ENCODE measurements at places on chromosomes 11 and 22.

GRCh38 chr11:62399172-62399877, 19.5 kb upstream of the SCGB1A1 start:
- DNase-seq, result no peak

- no peak for DNase-seq
Observed at GRCh38 chr11:65790104-65790901, 3.4 kb downstream of the OVOL1 start.

DNA sequence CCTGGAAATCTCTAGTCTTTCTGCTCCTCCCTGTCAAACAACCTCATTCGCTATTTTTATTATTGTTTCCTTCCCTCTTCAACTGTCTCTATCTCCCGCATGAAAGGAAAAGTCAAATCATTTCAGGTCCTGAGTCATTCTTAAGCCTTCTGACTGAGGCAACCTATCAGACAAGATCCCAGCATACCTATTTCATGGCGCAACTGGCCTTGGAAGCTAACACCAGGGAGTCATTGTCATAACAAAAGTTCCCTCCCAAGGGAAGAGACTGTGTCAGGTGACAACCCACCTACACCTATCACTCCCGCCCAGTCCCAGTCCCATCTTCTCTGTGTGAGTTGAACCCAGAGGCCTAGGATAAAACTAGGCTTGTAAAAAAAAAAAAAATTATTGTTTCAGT, 10.2 kb upstream of the ARHGAP42 start:
- no peak for DNase-seq

- DNase-seq, result no peak
Observed at GRCh38 chr22:42696331-42696967, 24.2 kb downstream of the A4GALT start.

GRCh38 chr11:79466411-79466810, 25.6 kb upstream of the TENM4 start:
- peak; percentile 56 for DNase-seq

- DNase-seq, result no peak
Observed at GRCh38 chr22:23828800-23829680, 9.8 kb downstream of the DERL3 start.

DNA sequence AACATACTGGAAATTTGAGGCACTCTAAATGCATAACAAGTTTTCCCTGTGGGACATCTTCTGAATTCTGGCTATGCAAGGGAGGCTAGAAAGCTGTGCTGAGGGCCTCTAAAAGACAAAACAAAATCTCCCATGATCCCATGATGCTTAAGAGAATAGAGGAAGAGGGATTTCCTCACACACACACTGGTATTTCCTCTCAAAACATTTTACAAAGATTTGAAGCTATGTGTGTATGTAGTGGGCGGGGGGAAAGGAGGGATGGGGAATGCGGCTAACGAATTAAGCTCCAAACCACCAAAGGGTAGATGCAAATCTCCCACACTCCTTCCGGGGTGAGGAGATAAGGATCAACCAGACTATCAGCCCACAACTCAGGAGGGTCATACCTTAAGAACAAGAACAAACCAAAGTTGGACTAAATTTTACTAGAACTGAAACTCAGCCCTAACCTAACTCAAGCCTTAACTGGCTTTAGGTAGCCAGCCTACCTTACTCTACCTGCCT, 6.0 kb downstream of the OR2AT4 start:
- no peak for DNase-seq

- DNase-seq, result no peak
Observed at GRCh38 chr11:61919705-61920631, 2.6 kb upstream of the RAB3IL1 start.

GRCh38 chr22:45481661-45482060, 21.0 kb upstream of the FBLN1 start:
- DNase-seq, result no peak

DNA sequence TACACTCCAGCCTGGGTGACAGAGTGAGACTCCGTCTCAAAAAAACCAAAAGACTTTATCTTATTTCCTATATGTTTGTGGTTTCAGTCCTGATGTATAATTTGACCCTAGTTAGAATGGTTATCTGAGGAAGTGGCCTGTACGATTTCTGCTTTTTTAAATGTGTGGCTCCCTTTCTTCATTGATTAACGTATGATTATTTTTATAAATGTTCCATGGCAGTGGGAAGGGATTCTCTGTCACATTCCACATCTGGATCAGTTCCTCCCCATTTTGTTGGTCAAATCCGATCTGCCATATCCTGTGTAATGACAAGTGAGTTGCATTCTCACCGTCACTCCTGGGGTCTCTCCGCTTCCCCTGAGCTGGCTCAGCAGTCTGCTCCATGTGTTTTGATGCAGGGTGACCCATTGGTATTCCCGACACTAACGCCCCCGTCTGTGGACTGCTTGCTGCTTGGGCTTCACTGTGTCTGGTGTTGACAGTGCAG, 20.3 kb downstream of the NEAT1 start:
- peak; percentile 50 for DNase-seq

DNA sequence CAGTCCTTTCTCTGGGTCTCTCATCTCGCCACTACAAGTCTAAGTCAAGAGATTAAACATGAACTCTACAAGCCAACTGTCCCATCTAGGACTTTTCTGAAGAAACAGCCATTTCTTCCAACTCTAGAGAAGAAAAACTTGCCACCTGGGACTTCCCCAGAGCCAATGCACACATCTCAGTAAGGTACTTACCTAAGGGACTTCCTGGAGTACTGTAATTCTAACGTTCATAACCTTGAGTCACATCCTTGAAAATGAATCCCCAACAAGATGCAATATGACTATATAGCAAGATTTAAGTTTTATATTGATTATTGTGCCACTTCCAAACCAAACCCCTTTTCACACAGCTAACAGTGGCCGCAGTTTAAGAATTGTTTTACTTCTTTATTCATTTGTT, 11.9 kb upstream of the ISX start:
- no peak for DNase-seq

DNA sequence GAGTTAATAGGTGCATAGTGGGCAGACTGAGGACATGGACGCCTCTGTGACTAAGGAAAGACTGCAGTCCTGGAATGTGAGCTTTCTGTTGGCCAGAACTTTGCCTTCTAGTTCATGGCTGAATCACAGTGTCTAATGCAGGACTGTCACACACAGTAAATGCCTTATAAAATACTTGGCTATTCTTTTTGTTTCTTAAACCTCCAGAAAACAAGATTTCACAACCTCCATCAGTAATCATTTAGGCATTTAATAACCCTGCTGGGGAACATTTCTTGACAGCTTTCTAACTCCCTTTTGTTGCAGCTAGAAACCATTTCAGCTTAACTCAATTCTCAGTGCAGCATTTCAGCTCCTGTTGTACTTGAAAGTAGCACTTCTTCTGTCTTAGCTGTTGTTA, 335.8 kb upstream of the DDI1 start:
- peak; percentile 92 for DNase-seq

DNA sequence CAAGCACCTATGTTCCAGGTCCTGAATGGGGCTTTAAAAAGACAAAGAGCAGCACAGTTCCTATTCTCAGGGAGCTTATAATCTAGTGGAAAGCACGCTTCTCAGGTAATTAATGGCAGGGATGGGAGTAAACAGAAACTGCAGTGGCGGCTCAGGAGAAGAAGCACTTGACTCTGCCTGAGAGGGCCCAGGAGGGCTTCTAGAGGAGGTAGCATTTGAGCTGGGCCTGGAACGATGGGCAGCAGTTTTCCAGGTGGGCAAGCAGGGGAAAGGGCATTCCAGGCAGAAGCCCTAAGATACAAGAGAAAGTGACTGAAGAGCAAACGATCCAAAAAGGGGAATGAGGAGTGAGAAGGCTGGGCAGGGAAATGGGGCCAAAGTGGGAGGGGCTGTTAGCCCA, 37.1 kb upstream of the CHST1 start:
- DNase-seq, result no peak

DNA sequence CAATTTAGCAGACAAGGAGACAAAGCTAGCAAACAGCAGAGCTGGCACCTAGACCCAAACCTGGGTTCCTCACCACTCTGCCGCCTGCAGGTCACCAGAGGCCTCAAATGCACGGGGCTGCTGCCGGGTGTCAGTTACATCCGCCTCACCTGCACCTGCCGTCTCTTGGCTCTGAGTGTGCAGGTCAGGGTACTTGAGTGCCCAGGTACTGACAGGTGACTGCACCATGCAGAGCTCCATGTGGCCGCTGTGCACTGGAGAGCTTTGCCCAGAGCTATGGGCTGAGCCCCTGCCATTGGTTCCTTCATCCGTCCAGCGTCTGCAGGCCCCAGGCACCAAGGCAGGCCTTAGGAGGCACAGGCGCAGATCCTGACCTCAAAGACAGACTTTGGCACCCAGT, 35.0 kb downstream of the PDGFB start:
- DNase-seq, result no peak

DNA sequence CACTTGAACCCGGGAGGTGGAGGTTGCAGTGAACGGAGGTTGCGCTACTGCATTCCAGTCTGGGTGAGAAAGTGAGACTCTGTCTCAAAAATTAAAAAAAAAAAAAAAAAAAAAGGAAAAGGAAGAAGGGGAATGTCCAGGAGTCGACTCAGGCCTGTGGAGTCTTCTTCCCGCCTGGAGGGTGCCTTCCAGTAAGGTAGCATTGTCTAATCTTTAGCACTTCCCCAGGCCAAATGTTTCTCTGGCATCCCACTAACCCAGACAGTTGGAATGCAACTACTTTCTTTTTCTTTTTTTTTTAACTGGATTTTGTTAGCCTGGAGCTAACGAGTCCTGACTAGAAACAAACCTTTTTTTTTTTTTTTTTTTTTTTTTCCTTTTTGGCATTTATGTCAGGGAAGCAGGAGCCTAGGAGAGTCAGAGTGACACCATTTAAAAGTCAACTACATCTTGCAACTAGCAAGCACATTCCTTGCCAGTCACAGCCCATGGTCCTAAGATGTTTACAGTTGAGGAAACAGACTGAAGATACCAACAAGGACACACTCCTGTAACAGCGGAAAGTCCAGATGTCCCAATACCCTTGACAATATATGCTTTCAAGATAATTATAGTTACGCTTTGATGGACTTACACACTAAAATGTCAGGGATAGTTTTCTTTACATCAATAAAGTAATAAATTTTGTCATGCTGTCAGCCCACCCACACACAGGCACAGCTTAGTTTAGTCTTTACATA, 10.6 kb downstream of the PLET1 start:
- DNase-seq, result no peak

- DNase-seq, result peak; percentile 69
Observed at GRCh38 chr11:71563406-71563805, 2.0 kb upstream of the KRTAP5-10 start.

GRCh38 chr11:4095509-4096230, 1.1 kb downstream of the RRM1 start:
- peak; percentile 71 for DNase-seq

GRCh38 chr11:21707116-21707739, 485.7 kb upstream of the ANO5 start:
- DNase-seq, result no peak

- no peak for DNase-seq
Observed at GRCh38 chr11:104124979-104125378, 39.0 kb downstream of the PDGFD start.

- no peak for DNase-seq
Observed at GRCh38 chr22:25637672-25638071, 73.2 kb downstream of the GRK3 start.

DNA sequence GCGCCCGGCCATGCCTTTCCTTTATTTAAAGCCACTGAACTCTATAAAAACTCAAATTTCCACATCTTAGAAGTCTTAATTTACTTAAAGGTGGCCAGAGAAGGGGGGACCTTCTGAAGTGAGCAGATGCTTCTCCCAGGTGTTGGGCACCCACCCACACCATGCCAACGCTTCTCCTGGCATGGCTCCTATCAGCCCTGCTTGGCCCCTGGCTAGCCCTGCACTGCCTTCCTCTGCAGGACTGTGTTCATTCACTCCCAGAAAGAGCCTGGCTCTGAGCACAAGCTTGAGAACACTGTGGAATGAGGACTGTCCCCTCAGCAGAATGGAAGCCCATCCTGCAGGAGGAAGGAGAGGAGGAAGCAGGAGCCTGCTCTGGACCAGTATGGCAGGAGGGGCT, 34.6 kb upstream of the ARFGAP3 start:
- DNase-seq, result no peak

GRCh38 chr11:96033599-96033998, 109.7 kb upstream of the MTMR2 start:
- DNase-seq, result no peak

DNA sequence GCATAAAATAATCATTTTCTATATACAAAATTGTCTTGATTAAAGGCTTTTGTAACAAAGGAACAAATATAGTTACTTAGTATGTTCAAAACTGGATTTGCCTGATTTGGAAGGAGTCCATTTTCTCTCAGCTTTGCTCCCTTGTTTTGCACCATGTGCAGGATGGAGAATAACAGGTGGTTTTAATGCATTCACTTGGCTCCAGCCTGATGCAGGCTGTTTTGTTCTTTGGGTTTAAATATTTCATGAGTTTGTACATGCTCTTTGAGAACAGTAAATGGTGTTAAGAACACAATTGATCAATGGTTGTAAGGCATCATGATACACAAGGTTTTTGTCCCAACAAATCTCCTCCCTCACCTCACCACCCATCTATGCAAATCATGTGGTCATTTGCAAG, 886.9 kb upstream of the CCDC90B start:
- DNase-seq, result no peak

DNA sequence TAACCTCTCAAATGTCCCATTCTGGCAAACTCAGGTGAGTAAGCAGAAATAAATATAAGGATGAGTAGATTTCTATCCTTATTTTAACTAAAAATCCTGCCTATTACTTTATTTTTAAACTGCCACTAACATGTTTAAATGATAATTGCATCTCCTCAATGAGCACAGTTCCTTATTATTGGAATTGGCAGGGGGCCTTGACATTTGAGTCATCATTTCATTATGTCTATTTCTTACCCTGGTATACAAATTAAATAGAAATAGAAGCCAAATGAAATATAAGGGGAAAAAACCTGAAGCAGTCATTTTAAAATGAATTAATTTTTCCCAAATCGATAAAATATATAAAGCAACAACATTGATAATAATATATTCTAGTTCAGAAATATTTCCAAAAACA, 81.2 kb downstream of the GUCY1A2 start:
- peak; percentile 34 for DNase-seq

GRCh38 chr11:65446446-65447277, 24.1 kb downstream of the NEAT1 start:
- DNase-seq, result peak; percentile 63

DNA sequence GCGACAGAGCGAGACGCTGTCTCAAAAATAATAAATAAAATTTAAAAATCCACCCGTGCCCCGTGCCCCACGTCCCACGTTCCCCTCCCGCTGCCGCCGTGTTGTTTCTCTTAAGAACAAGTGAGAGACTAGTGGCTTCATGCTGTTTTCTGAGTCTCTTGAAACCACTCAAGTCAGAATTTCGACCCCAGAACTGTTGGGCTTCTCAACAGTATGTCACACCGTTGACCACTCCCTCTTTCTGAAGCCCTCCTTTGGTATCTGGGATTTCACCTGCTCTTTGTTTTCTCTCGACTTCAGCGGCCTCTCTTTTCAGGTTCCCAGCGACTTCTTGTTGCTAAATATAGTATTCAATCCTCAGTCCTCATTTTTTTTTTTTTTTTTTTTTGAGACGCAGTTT, 974 bp downstream of the PPIL2 start:
- DNase-seq, result no peak
